Activated T-helper 9 cell treated with anti-CD3 and anti-CD28 coated beads, Interleukin-2, amount 50 U/mL, for 16 hours (primary cell): ENCODE measurements at places on chromosomes 11 and 22.

DNA sequence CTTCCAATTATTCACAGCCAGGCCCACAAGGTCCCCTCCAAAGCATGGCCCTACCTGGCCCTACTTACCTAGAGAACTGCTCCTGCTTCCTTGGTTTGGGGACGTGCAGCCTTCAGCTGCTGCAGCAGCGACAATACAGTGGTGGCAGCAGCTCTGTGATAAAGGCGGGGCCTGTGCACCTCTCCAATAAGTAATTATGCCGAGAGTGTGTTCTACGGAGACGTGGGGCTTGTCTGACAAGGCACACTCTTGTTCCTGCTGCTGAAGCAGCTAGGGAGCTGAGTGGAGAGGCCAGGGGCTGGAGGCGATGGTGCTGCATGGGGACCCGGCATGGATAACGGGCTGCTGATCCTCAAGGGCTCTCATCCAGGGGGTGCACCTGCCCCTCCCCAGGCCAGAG lies 98.0 kb upstream of the THY1 start:
- no peak for DNase-seq

GRCh38 chr11:119461229-119461963 lies 38.4 kb upstream of the THY1 start:
- DNase-seq: no peak

GRCh38 chr11:130592056-130592455 lies 143.6 kb downstream of the ADAMTS15 start:
- no peak for DNase-seq

- no peak for DNase-seq
Measured at GRCh38 chr11:69799582-69799981, 19.6 kb downstream of the FGF3 start.

DNA sequence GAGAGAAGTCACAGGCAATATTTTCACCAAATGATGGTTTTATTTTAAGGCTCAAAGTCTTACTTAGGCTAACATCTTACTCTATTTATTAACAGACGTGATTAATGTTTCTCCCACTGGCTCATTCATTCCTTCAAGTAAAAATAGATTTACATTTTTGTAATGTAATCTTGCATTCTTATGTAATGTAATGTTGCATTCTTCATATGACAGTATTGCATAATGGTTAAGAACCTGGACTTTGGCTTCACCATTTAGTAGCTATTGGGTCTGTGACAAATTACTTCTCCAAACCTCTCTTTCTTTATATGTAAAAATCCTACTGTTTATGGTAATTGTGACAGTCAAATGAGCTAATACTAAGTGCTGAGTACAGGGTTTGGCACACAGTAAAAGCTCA lies 3.3 kb upstream of the DIXDC1 start:
- no peak for DNase-seq

GRCh38 chr11:65095427-65095826 lies 587 bp upstream of the VPS51 start:
- DNase-seq: no peak

- DNase-seq: no peak
Measured at GRCh38 chr11:28466506-28466905, 358.3 kb downstream of the METTL15 start.

DNA sequence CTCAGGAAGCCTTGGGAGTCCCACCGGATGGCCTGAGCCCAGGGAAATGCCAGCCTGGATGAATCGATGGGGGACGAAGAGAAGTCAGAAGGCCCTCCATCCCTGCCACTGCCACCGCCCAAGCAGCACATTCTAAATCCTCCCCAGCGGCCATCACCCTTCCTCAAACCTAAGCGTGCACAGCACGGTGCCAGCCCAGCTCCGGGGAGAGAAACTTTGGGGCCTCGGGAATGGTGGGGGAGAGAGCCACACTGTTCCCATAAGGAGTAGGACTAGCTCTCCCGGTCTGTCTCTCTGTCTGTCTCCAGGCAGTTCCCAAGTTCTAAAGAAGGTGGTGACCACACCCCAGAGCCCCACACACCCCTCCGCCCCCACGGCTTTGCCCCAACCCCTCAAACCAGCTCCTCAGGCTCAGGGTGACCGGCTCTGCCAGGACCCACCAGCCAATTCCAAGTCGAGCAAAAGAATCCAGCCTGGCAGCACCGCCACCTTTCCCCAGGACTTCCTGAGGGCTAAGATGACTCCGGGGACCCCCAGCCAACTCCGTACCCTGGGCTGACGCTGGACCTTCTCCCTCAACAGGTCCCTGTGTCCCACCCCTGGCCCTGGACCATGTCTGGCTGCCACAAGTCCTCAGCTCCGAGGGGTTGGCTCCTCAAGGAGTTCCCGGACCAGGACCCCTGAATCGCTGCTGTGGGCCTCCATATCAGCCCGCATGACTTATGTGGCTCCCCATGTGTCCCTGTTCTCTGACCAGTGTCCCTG lies 2.7 kb downstream of the AHNAK start:
- no peak for DNase-seq

GRCh38 chr11:58926251-58926650 lies 13.0 kb upstream of the GLYATL1 start:
- DNase-seq: no peak

DNA sequence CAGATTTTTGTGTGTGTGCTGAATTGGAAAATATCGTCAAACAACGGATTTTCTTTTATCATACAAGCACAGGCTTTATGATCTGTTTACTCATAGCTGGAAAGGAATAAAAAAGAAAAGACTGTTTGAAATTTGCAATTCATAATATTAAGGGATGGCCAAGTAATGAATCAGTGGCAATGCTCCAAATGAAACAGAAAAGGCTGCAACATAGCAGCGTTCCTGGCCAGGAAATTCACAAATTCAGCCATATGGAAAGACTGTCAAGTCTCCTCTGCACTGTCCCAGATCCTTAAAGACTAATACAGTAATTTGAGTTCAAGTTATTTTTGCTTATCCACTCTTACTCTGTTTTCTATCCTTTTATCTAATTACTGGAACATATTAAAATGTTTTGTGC lies 98.2 kb downstream of the MSANTD4 start:
- DNase-seq: no peak

- DNase-seq: no peak
Measured at GRCh38 chr11:124170801-124171586, 12.2 kb upstream of the OR10D3 start.
